MV-4-11 (cell line): ENCODE measurements at places on chromosomes 4 and X.
A peak's percentile ranks its signal among the peaks of the same experiment; 100 is the strongest.

- DNase-seq = no peak
Observed at GRCh38 chrX:68820476-68821110, 8.2 kb upstream of the EFNB1 start.

DNA sequence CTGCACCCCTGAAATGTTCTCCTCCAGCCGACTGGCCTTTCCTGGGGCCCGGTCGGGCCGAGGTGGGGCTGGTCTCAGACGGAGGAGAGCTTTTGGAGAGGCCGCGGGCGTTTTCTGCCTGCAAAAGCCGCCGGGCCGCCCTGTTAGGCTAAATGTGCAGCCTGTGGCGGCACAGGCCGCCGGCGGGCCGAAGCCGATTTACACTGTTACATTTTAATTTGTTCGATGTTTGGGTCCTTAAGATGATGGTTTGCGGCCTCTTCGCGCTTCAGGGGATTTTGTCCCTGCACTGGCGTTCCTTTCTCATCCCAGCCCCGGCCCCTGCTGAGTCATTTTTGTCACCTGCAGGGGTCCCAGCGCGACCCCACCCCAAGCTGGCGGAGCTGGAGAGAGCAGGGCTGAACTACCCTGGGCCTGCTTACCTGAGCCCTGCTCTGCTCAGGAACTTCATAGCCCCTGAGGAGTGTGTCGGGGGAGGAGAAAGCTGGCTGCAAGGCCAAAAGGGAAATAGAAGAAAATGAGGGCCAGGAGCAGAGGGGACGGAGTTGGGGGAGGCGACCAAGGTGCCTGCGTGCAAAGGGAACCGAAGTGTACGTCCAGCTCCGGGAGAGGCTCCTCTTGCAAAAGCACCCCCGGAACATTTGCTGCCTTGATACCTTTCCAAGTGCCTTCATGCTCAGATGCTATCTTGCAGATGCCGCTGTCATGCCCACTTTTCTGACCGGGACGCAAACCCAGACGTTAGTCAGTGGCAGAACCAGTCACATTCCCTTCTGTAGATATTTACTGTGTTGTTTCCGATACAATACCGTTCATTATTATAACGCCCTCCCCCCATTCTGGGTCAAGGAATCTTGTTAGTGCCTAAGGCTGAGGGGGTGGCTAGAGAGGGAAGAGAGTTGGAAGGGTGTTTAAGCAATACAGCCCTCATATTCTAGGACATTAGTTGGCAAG is 977 bp upstream of the RBBP7 start:
- DNase-seq = no peak

DNA sequence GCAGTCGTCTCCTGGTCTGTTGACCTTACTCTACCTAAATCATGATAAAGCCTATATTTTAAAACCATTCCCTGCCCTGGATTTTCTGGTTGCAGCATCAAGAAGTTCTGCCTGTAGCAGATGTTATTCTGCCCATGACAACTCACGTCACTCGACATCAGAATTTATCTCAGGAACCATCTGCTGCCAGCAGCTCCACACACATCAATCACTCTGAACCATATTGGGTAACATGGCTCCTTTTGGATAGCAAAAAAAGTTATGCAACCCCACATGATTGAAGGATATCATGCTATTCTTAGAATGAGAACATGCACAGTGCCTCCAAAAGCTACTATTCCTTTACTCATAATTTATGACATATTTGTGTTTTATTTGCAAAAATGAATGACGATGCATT is 341.4 kb downstream of the DHRSX start:
- DNase-seq = peak; percentile 63

DNA sequence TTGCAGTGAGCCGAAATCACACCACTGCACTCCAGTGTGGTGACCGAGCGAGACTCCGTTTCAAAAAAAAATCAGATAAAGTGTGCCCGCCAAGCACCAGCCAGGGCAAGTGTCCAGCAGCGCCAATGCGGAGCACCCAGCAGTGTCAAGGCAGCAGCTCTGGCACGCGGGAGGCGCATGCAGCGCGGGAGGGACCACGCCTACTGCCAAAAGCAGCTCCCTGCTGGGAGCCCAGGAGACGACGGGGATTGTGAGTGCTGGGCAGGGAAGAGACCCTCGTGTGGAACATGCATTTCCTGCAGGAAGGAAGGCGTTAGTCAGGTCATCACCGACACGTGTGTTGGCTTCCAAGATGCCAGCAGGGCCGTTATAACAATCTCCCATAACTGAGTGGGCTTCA is 10.4 kb downstream of the FAM53A start:
- no peak for DNase-seq

GRCh38 chr4:54574500-54574899 is 83.3 kb upstream of the KIT start:
- no peak for DNase-seq

- DNase-seq = peak; percentile 11
Observed at GRCh38 chr4:185142912-185143600, at the start of gene SLC25A4. Gene SLC25A4 (plus strand): TSS chr4:185143266. CDS start chr4:185143373, 107 bp downstream.

GRCh38 chr4:11691236-11691635 is 262.5 kb upstream of the HS3ST1 start:
- no peak for DNase-seq

DNA sequence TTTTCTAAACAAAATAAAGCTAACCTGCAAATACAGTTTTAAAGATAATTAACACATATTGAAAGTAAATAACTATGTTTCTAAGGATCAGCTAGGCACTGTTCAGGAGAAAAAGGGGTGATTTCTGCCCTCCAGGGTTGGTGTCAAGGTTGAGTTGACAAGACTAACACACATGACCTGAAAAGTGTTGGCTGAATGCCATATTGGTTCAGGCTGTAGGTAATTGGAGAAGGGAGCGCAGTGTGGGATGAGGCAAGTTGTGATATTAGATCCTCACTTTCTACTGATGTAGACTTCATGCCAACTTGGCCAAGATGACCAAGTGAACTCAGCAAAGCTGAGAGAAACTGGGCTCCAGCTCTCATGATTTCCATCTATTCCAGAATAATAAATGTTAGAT is 42.2 kb downstream of the PPM1K start:
- no peak for DNase-seq

GRCh38 chr4:26780539-26780938 is 80.1 kb upstream of the STIM2 start:
- peak; percentile 79 for DNase-seq

GRCh38 chrX:9337046-9337445 is 127.8 kb upstream of the TBL1X start:
- DNase-seq = no peak

- DNase-seq = no peak
Observed at GRCh38 chr4:74038425-74039314, at the start of gene CXCL3. Gene CXCL3 (minus strand): TSS chr4:74038689. CDS start chr4:74038611, 78 bp downstream.

DNA sequence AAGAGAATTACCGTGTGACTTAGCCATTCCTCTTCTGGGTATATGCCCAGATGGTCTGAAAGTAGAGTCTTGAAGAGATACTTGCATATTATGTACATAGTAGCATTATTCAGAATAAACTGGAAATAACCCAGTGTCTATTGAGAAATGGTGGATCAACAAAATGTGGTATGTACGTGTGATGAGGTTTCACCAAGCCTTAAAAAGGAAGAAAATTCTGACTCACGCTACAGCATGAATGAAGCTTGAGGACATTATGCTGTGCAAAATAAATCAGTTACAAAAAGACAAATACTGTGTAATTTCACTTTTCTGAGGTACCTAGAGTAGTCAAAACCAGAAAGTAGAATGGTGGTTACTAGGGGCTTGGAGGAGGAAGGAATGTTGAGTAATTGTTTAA is 37.3 kb downstream of the GBA3 start:
- DNase-seq = no peak

DNA sequence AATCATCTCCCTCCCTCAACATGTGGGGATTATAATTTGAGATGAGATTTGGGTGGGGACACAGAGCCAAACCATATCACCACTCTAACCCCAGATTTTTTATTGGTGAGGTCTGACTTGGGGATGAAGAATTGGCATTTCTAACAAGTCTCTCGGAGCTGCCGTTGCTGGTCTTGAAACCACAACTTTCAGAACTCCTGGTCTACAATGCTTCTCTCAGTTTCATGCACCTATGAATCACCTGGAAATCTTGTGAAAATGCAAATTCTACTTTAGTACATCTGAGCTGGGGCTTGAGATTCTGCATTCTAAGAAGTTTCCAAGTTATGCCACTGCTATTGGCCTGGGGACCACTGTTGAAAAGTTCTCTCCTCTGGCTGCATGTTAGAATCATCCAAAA is 78.6 kb downstream of the PALLD start:
- no peak for DNase-seq

DNA sequence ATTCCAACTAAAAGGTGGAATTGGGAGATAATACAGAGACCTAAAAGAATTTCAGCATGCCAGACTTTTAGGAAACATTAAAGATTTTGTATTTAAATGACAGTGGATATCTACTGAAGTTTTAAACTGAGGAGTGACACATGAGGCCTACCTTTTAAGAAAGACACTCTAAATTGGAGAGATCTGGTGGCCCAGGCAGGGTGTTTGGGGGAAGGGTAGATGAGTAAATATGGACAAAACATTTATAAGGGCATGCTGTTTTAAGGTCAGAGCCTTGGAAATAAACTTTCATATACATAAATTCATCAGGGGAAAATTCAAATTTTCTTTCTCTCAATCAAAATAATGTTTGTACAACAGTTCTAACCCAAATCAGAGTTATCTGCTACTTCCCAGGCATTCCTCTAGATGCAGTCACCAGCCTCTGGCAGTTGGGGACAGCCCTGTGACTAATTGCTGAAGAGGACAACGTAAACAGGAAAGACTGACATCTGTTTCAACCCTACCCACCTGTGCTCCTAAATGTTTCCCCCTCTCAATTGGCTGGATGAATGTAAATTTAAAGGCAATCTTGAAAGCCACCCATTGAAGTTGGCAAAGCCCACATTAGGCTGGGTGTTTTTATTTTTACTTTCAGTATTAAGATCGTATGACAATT is 1646.9 kb upstream of the ADGRL3 start:
- DNase-seq = no peak

GRCh38 chrX:47802589-47802988 is 34.1 kb upstream of the ZNF81 start:
- DNase-seq = no peak

- DNase-seq = no peak
Observed at GRCh38 chr4:181761156-181761555, 482.0 kb upstream of the TENM3 start.

GRCh38 chr4:41579526-41579925 is 41.6 kb downstream of the LIMCH1 start:
- no peak for DNase-seq
